Cardiac septum (tissue), 1 donor: ENCODE measurements at places on chromosomes 6 and 20. TPM values are rescaled to one million over a fixed set of nuclear protein-coding genes. Genes with fewer than 3 reads are reported as not detected.

- no peak for DNase-seq
These were observed 38.9 kb upstream of the CD2AP start for GRCh38 chr6:47438481-47439347.

DNA sequence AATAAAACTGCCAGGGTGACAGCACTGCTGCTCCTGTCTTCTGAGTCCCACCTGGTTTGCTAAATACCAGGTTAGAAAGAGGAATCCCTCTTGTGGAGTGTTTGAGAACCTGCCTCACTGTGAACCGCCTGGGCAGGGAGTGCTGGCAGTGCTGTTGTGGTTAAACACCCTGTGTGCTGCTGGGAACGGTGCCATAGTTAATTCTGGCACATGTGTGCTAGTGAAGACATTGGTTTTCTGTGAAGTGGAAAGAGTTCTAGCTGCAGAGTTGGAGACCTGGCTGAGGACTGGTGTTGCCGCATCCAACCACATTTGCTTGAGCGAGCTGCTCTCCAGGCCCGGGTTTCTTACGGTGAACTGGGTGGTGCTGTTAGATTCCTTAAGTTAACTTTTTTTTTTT is 72.7 kb downstream of the IGF2R start:
- DNase-seq = no peak

GRCh38 chr20:3804781-3805180 is 8.7 kb downstream of the CDC25B start:
- no peak for DNase-seq

DNA sequence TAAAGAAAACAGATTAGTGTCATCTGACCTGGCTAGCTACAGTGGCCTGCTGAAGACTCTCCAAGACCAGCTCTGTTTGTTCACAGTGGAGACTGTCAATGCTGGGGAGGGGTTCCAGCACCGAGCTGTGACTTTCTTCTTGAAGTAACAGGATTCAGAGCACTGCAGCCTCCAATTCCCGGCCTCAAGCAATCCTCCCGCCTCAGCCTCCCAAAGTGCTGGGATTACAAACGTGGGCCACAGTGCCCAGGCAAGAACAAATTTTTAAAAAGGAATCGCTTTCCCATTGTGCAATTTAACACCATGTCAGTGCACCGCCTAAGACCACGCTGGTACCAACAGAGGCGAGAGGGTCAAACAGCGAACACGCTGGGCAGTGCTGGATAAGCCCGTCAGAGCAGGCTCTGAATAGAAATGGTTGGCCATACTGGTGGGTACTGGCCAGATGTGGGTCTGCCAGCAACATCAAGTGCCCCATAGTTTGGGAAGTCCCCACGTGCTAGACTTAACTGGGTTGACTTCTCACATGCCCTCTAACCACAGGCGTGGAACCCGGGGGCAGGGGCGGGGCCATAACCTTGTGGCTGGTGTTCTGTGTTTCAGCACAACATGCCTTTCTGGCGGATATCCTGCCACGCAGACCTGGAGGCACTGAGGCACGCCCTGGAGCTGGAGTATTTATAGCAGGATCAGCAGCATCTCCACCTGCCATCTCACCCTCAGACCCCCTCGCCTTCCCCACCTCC is 168.9 kb downstream of the ZMYND8 start:
- no peak for DNase-seq

DNA sequence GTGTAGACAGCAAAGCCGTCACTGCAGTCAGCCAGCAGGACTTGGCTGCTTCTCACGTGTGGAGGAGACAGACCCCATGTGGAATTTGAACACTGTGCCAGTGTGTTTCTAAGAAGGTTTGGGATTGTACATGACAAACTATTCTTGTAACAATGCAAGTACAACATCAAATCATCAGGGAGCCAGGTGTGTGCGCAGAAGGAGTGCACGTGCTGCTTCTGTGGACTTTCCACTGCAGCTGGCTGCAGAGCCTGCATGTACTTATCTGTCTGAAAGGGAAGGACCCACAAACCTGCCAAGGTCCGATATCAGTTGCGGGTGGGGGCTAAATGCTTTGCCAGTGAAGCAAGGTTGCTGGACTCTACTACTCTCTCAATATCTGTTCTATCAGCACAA is 211.6 kb downstream of the WDR27 start:
- DNase-seq = no peak

- DNase-seq = no peak
These were observed 107.5 kb upstream of the EDN1 start for GRCh38 chr6:12182676-12183075.

DNA sequence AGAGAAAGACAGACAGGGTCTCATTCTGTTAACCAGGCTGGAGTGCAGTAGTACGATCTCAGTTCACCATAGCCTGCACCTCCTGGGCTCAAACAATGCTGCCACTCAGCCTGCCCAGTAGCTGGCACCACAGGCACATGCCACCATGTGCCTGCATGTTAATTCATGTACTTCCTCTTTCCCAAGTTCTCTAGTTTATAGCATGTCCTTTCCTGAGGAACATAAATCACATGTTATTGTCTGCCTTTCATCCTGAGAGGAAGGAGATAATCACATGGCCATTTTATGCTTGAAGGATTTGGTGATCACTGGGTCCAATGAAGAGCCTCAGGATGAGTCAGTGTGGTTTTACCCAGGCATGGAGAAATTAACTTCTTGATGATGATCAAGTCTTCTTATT is 47.9 kb downstream of the COL11A2 start:
- DNase-seq = no peak

The SUMO4 gene
- total RNA-seq = 1.3 TPM

The HSD17B8 gene
- 9.9 TPM for total RNA-seq
